ENCODE measurements at places on chromosomes 11 and 22. TPM values are rescaled to one million over a fixed set of nuclear protein-coding genes. Genes with fewer than 3 reads are reported as not detected.

Gene C11orf65
- 0.42 TPM for total RNA-seq

Gene BACE1
- 78.2 TPM for total RNA-seq

Gene NPAS4
- total RNA-seq, result not detected

Gene MRGPRX3
- not detected for total RNA-seq

Gene CALCB
- total RNA-seq, result not detected

Gene CST6
- total RNA-seq, result not detected

Gene PRG3
- total RNA-seq, result not detected

Gene CCDC73
- total RNA-seq, result not detected

Gene UPB1
- total RNA-seq, result 0.75 TPM

Gene ZFTA
- 46.8 TPM for total RNA-seq

Measured in progenitor cell of endocrine pancreas (in vitro differentiated cells).